NCI-H1105 (cell line): ENCODE measurements at places on chromosomes 5 and 9.

DNA sequence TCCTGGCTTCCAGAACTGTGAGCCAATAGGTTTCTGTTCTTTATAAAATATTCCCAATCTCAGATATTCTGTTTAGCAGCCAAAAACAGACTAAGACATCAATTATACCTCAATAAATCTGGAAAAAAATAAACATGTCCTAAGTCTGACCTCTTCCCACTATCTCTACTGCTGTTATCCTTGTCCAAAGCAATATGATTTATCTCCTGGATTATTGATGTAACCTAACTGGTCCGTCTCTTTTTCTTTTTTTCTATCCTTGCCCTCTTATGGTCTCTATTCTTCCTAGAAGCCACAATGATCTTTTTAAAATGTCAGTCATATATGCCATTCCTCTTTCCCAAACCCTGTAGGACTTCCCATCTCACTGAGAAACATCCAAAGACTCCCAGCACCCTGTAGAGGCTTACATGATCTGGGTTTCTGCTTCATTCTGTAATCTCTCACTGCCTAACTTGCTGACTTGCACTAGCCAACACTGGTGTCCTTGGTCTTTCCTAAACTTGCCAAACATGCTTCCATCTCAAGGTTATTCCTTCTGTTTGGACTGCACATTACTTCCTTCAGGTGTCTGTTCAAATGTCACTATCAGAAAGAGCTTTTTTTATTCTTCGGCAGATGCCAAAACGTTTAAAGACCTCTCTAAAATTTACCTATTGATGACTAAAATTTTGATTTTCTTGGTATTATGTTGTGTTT lies 13.1 kb downstream of the FOCAD start:
- no peak for DNase-seq

- DNase-seq = no peak
These were observed 71.6 kb downstream of the GCNT1 start for GRCh38 chr9:76530458-76531110.

DNA sequence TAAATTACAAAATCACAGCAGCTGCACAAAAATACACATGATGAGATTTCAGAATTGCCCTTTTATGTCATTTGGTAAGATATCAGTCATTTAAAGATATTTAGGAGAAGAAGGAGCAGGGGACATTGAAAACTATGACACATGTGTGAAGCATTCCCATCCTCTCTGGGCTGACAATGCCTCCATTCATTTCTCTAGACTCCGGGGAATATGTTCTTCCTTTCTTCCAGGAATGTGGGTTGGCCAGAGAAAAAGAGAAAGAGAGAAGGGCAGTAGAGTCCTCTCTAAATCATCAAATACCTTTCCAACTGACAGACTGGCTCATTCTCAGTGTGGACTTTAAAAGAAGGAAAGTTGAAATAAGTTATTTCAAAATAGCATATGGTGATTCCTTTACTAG lies 205.6 kb upstream of the ADAMTSL1 start:
- no peak for DNase-seq

DNA sequence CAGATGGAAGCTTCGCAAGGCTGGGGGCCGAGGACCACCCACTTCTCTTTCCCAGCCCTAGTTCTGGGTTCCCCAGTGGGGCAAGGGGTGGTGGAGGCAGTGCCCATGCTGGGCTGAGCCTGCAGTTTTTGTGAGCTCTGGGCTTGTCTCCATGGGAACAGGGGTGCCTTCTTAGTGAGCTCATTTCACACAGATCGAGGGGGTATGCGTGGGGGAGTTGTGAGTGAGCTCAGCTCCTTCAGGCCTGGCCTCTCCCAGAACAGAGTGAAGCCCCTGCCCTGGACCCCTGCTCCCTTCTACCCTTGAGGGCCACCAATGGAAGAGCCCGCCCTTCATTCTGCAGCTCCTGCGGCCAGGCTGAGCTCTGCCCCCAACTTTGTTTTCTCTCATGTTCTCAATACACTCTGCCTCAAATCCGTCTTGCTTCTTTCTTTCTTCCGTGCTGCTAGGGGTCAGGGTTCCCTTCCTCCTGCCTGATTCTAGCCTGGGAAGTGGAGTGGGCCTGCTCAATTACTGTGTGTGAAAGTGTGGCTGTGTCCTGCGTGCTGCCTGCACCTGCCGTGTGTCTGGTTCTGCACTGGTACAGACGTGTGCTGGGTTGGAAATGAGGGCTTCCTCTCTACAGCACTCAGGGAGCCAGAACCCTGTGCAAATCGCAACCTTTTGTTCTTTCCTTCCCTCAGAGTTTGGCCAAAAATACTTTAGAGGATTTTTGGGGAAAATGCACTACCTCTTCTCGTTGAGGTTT lies 9.0 kb upstream of the MYOZ3 start:
- no peak for DNase-seq

DNA sequence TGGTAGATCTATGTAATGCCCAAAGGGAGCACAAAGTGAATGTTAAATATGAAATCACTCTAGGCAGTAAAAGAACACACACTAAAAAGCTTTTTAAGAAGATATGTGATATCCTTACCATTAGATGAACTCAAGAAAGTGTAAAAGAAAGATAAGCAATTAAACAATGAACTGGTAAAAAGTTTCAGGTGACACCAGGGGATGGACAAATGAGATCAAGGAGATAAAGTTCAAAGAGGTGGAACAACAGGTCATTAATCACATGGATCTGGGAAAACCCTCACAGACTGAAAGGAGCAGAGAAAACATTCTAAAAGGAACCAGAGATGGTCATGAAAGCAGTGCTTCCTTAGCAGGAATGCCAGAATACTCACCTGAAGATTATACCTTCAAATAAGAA lies 40.7 kb downstream of the LHFPL2 start:
- no peak for DNase-seq

- no peak for DNase-seq
These were observed 59.7 kb upstream of the TMED7 start for GRCh38 chr5:115685490-115685889.

DNA sequence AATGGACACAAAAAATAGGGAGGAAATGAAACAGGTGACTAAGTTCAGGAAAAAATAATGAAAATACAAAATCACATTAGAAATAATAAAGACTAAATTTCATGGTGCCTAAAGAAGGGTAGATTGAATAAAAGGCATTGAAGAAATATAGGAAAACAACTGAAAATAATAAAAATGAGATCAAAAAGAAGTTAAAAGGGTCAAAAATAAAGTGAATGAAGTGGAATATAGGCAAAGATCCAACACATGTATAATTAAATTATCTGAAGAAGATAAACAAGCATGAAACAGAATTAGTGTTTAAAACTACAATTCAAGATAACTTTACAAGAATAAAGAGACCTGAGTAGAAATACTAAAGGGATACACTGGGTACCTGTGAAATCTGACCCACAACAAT lies 87.6 kb downstream of the SUSD1 start:
- DNase-seq = no peak

DNA sequence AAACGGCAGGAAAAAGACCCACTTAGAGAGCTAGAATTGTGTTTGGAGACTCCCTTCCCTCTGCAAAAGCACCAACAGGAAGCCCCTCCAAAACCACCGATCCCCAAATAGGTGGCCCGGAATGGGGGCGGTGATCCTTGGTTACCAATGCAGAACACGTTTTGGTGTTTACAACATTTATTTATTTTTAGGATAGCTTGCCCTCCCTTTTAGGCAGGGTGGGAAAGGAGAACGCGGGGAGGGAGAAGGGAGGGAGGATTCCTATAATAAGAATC lies 579 bp upstream of the NTRK2 start:
- no peak for DNase-seq

DNA sequence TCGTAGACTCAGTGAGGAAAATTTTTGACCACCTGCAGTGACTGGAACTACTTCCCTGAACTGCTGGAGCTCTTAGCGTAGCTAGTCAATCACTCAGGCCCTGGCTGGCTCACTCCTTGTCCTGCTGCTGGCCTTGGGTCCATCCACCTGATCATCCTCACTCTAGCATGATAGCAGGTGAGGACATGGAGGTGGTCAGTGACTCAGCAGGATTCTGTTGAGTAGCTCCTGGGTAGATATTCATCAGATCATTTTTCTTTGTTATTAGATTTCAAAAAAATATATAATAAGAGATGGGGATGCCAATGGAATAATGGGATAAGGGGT lies 25.0 kb upstream of the SEMA4D start:
- no peak for DNase-seq

GRCh38 chr5:131142970-131143617 lies 22.0 kb downstream of the HINT1 start:
- no peak for DNase-seq

GRCh38 chr5:41831155-41831554 lies 39.1 kb downstream of the OXCT1 start:
- DNase-seq = no peak

- DNase-seq = no peak
These were observed 124.6 kb downstream of the ATPSCKMT start for GRCh38 chr5:10125116-10125515.

- DNase-seq = no peak
These were observed 78.9 kb downstream of the FAM170A start for GRCh38 chr5:119708076-119708790.

GRCh38 chr9:127241354-127241753 lies 23.2 kb upstream of the GARNL3 start:
- no peak for DNase-seq

DNA sequence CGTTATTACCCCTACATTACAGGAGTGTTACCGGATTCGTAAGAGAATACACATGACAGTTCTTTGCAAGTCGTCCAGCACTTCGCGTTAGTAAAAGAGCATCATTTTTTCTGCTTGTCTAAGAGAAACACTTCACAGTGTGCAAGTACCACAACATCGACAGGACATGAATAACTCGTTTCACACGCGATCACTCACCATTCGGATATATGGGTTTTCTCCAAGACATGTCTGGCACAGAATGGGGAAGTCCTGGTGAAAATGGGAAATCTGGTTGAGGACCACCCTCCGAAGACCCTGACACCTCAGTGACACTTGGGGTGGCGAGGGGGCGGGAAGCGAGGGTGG lies 642 bp downstream of the RBM22 start:
- no peak for DNase-seq

GRCh38 chr9:120571443-120572257 lies 8.3 kb downstream of the CDK5RAP2 start:
- DNase-seq = no peak

DNA sequence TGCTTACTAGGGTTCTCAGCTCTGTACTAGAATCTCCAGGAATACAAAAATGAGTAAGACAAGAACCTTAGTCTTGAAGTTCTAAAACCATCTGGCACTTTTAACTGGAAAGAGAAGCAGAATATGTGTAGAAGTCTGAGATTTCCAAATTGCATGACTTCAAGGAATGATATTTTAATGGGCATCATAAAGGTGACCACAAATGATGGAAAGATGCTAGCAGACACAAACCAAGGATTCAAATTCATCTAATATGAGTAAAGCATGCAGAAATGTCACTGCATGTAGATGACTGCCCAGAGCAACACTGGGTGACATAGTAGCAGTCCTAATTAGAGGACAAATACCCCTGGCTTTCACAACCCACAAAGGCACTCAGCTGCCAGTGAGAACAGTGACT lies 117.2 kb downstream of the RPS23 start:
- no peak for DNase-seq

DNA sequence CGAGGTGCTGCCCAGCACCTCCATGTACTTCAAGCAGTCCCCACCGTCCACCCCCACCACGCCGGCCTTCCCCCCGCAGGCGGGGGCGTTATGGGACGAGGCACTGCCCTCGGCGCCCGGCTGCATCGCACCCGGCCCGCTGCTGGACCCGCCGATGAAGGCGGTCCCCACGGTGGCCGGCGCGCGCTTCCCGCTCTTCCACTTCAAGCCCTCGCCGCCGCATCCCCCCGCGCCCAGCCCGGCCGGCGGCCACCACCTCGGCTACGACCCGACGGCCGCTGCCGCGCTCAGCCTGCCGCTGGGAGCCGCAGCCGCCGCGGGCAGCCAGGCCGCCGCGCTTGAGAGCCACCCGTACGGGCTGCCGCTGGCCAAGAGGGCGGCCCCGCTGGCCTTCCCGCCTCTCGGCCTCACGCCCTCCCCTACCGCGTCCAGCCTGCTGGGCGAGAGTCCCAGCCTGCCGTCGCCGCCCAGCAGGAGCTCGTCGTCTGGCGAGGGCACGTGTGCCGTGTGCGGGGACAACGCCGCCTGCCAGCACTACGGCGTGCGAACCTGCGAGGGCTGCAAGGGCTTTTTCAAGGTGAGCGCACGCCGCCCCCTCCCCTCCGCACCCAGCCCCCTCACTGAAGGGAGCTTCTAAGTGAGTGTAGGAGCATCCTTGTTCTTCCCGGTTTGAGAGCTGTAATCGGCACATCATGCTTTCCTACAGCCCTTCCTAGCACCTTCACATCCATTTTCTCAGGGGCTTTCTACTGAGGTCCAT lies 6.9 kb downstream of the NR4A3 start:
- DNase-seq = no peak

- DNase-seq = no peak
These were observed 164.4 kb downstream of the KDM4C start for GRCh38 chr9:6922124-6922676.

GRCh38 chr5:65674749-65675148 lies 47.2 kb downstream of the SGTB start:
- no peak for DNase-seq

DNA sequence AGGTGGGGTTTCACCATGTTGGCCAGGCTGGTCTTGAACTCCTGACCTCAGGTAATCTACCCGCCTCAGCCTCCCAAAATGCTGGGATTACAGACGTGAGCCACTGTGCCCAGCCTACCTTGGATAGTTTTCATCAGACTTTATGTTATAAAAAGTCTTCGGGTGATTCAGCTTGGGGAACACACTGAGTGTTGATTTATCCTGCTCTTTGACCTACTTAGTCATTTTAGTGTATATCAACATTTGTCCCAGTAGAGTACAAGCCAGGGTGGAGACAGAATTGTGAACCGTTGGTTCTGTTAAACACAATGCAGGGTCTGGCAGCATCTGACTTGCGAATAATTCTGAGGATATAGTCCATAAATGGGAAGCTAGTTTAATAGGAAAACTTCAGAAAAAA lies 39.7 kb downstream of the NFX1 start:
- DNase-seq = no peak

DNA sequence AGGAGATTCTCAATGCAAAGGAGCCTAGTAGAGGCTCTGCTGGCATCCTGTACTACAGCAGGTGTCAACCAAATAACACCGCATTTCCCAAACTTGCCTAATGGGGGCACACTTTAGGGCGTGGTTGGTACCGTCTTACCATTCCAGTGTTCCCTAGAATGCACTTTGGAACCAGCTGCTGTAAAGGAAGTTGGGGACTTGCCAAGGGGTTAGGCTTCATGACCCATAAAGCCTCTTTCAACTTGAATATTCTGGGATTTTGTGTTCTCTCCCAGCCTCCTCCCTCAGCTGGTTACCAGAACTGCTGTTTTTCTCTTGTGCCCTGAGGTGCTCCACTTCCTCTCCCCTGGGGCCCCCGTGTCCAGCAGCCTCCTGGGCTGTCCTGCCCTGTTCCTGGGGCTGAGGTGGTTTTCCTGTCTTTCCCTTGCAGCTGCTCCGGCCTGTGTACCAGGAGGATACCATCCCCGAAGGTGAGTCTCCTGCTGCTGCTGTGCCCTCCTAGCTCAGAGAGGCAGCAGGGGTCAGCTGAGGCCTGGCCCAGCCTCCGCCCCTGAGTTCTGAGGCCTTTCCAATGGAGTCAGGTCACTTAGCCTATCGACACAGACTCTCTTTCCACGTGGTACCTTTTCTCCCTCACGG lies 44.7 kb downstream of the RGS3 start:
- no peak for DNase-seq

GRCh38 chr5:36744773-36745589 lies 131.6 kb upstream of the NIPBL start:
- DNase-seq = peak; percentile 81

GRCh38 chr5:36407396-36407795 lies 105.7 kb upstream of the RANBP3L start:
- no peak for DNase-seq
